ENCODE measurements at places on chromosomes 12 and 14.

- peak; percentile 67 for DNase-seq
Measured at GRCh38 chr14:21038441-21039422, 3.4 kb upstream of the RNASE7 start.

GRCh38 chr12:91603060-91603459 lies 420.4 kb upstream of the DCN start:
- DNase-seq, result no peak

DNA sequence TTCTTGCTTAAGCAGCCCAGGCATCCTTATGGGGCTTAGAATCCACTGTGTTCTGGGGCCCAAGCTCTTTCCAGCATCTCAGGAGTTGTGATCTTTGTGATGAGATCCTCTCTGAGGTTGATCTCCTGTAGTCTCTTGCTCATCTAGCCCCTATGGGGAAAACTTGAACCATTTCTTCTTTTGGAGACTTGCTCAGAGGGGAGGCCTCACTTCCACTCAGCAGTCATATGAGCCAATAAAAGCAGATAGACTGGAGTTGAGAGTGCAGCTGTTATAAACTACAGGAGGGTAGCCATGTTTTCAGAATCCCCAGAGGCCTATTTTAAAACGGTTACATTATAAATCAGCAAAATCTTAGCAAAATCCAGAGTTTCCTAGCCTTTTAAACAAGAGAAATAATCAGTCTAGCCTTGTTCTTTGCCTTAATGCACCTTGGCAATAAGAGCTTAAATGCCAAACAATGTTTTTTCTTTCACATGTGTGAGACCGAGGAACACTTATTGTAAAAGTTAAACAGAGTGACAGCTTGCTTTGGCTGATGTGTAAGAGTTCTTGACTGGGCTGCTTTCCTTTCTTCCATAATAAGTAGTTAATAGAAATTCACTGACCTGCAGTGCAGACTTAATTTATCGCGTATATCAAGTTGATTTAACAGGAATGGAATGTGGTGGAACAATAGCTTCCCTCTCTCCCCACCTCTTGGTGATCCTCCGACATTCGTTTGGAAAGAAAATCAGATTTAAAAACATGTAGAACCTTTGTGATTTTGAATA lies 168.3 kb downstream of the NEDD1 start:
- DNase-seq, result no peak

GRCh38 chr12:92656911-92657310 lies 45.9 kb upstream of the PLEKHG7 start:
- DNase-seq, result no peak

DNA sequence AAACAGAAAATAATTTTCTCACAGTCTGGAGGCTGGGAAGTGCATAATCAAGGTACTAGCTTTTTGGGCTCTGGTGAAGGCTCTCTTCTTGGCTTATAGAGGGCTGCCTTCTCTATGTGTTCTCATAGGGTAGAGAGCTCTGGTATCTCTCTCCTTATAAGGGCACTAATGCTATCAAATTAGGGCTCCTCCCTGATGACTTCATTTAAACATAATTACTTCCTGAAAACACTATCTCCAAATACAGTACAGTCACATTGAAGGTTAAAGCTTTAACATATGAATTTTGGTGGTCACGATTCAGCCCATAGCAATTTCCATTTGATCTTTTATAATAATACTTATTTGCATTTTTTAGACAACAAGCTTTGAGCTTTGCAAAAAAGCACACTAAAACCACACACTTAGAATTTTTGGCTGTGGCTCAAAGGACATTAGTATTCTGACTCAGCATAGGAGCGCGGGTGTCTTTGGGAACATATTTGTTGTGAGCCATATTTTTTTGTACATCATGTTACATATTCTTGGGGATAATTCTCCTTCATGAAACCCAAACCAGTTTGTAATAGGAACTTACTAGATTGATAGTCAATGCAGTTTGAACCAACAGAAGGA lies 808.1 kb upstream of the FBXO33 start:
- peak; percentile 31 for DNase-seq

GRCh38 chr12:103520686-103521215 lies 25.0 kb upstream of the C12orf42 start:
- DNase-seq, result no peak
